ENCODE measurements at places on chromosomes 16 and 17. TPM values are rescaled to one million over a fixed set of nuclear protein-coding genes. Genes with fewer than 3 reads are reported as not detected.

Gene IGFALS
- not detected for total RNA-seq

DNA sequence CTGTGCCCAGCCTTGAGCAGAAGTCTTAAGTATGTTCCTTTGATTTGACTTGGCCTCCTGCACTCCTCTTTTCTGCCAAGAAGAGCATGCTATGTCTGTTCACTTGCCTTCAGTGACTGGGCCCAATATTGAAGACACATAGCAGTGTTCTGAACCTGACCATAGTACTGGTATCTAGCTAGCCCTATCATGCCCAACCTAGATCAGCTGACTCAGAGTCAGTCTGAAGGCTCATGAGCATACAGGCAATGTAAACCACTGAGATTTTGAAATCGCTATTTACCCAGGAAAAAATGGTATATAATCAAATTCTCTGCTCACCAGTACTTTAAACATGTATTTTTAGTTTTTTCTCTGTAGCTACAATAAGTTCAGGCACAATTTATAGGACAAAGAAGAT is 129.4 kb downstream of the TANC2 start:
- DNase-seq: no peak

DNA sequence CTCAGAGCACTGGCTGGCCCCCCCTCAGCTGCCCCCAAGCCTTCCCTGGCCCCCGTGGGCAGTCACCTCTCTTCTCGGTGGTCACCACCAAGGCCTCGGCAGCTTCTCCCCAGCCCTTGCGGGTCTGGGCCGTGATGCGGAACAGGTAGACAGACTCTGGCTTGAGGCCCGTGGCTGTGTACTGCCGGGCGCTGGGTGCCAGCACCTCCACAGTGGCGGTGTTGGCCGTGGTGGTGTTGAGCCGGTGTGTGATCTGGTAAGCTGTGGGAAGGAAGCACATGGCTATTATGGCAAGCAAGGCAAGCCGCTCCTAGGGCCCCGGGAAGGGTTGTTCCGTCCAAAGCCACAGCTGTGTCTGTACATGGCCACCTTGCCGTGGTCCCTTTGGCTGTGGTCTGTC is 78.4 kb upstream of the CDC42EP4 start:
- DNase-seq: no peak

- DNase-seq: no peak
These were observed 9.2 kb upstream of the HEXD start for GRCh38 chr17:82408938-82409318.

Gene ACE
- total RNA-seq: 5.5 TPM

DNA sequence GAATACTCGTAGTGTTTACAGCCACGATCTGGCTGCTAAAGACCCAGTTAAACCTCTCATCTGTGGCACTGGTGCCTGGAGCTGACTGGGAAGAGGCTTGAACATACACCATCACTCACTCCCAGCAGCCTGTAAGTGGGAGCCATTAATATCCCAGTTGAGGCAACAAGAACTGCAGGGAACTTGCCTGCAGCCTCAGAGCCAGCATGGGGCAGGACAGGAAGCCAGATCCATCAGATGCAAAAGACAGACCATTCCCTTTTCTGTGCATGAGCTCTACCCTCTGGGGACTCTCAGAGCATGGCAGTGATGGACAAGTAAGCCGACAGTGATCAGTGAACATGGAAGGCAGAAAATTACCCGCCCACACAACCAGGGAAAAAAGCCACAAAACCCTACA is 91.8 kb downstream of the TMEM132E start:
- no peak for DNase-seq

Gene KRT10
- total RNA-seq: 39.4 TPM

GRCh38 chr16:67395458-67396158 is 2.3 kb upstream of the TPPP3 start:
- DNase-seq: no peak

DNA sequence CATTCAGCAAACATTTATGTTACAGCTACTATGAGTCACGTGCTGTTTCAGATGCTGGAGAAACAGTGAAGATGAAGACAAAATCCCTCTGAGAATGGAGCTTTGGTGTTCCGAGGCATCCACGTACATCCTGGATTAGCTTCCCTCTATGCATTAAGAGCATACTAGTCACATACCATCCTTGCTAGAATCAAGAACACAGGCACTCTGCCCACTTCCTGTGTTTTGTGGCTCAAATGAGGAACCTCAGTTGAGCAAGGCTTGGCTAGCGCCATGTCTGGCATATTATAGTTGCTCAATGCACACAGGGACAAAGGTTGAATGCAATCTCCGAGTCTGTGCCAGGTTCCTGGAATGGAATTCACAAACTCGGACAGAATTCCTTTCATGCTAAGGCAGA is 297.5 kb downstream of the XYLT1 start:
- DNase-seq: no peak

DNA sequence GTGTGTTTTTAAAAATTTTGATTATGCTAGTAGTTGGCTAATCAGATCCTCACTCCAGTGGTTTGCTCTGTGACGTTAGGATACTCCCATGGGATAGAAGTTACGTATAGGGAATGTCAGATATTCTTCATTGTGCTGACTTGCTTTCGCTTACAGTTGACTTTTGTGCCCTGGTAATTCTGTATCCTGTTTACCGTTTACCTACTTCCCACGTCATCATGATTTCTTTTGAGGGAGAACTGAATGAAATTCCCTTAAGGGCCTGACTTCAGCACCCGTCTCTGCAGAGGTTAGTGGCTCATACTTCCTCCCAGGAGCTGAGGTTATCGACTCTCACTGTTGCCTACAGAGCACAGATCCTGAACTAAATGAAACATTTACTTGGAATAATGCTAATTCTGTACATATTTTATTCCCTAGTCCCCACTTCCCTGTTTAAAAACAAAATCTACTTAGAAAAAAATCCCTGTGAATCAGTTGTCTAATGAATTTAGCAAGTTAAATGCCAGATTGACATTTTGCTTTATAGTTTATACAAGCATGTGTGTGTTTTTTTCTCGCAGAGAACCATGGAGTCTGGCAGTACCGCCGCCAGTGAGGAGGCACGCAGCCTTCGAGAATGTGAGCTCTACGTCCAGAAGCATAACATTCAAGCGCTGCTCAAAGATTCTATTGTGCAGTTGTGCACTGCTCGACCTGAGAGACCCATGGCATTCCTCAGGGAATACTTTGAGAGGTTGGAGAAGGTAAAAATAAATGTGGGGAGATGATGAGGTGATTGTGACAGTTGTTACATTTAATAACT is 2.8 kb downstream of the PRKAR1A start:
- no peak for DNase-seq

DNA sequence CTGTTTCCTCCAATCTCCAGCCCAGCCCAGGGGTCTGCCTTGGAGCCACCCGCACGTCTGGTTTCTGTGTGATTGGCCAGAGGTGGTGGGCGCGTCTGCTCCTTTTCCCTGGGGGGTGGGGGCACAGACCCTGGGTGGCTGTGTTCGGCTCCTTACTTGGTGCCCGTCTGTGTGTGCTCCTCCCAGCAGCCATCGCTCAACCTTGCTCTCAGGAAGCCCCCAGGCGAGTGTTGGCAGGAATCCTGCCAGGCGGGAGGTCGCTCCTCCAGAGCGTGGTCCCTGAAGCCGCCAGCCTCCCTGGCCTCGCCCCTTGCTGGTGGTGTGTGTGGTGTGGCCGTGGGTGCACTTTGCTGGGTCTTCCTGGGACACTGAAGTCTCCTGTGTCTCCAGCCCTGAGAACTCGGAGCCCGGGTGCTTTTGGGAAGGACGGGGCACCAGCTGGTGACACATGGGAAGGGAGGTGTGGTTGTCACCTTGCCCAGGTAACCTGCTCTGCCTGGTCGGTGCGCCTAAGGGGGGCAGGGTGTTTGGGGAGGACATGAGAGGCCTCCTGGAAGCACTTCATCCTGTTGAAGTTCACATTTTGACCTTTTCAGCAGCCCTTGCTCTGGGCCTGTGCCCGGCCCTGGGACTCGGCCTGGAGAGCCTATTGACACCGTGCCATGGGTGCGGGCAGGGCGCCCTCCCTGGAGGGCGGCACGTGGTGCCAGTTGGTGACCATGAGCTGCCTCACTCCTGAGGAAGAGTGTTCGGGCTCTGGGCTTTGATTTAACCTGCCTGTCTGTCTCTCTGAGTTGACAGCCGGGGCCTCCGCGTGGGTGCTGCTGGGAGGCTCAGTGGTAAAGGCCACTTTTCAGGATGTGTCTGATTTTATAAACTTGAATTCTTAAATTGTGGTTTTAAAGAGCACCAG is 49.0 kb upstream of the ZNF750 start:
- DNase-seq: no peak

GRCh38 chr16:89037261-89038152 is 56.1 kb upstream of the ACSF3 start:
- peak; percentile 7 for DNase-seq

- DNase-seq: no peak
These were observed 11.9 kb downstream of the PITPNC1 start for GRCh38 chr17:67388986-67389385.

- no peak for DNase-seq
These were observed 58.8 kb downstream of the SLFN11 start for GRCh38 chr17:35314415-35315216.

Gene ACSM5
- total RNA-seq: not detected

GRCh38 chr16:71956486-71956885 is 43.7 kb downstream of the PKD1L3 start:
- DNase-seq: no peak

- no peak for DNase-seq
These were observed 198.4 kb downstream of the SHISA9 start for GRCh38 chr16:13099822-13100221.

Gene TEN1
- total RNA-seq: 15.9 TPM

DNA sequence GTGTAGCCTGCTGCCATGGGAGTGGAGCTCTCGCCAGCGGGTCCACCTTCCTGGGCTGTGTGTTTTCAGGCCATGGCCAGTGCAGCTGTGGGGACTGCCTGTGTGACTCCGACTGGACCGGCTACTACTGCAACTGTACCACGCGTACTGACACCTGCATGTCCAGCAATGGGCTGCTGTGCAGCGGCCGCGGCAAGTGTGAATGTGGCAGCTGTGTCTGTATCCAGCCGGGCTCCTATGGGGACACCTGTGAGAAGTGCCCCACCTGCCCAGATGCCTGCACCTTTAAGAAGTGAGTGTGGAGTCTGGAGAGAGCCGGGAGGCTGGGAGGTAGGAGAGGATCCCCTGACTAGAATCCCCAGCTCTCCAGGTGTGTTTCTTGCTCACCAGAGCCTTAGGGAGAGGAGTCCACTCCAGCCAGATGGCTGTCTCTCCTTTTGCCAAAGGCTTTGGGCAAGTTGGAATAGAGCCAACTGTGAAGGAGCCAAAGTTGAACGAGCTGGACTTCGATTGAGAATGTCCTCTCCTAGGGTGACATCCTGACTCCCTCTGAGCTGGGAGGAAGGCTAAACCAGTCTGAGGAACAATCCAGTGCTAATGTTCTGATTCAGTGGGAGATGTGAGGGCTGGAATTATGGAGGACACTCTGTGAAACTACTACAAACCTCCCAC is 24.4 kb upstream of the EFCAB13 start:
- DNase-seq: no peak

Gene HCRT
- not detected for total RNA-seq

DNA sequence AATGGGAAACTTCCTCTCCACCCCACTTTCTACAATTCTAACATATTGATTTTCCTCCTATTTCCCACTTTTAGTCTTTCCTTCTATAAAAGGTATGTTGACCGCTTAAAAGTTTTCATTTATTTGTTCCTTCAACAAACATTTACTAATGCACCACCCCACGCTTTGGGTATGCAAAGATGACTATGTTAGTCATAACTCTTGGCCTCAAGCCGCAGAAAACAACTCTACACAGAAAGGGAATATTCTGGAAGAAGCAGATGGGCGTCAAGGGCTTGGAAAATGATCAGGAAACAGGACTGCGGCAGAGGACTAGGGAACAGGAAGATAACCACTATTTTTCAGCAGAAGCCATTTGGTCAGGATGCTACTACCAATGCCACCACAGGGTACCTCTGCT is 56.8 kb upstream of the FA2H start:
- no peak for DNase-seq

GRCh38 chr17:68196394-68197090 is 51.3 kb upstream of the AMZ2 start:
- no peak for DNase-seq

Gene HSD17B1
- total RNA-seq: 0.88 TPM

DNA sequence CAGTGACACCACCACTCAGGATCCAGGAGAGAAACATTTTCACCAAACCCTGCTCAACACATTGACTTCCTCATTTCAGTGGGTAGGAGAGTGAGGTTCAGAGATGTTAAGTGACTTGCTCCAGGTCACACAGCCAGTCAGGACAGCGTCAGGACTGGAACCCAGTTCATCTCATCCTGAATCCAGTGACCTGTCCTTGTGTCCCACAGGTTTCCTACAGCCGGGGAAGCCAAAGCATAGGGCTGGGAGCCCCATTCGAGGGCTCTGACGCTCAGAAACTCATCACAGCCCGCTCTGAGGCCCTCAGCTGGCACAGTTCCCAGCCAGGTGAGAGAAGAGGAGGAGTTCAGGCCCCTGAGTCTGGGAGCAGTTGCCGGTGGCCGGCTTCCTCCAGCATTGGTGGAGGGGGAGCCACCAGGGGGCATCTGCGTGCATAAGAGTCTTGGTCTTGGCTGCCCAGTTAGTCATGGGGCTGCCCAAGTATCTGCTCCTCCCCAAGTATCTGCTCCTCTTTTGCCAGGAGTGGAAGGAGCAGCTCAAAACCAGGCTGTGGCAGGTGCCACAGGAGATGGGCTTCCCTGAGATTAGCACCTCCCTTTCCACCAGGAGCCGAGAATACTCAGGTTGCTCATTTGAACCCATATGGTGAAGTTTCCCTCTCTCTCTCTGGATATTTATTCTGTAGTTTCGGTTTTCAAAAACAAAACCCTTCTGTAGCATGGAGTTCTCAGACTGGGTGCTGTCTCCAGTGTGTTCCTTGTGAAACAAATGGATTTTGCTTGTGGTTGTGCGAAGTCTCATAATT is 56.0 kb downstream of the TNFRSF13B start:
- DNase-seq: peak; percentile 41

Gene GGA2
- total RNA-seq: 116 TPM

- DNase-seq: no peak
These were observed 2.9 kb downstream of the KRT39 start for GRCh38 chr17:40963838-40964237.

Measured in H1 (cell line).